ENCODE measurements at places on chromosomes 2 and 18. TPM values are rescaled to one million over a fixed set of nuclear protein-coding genes. Genes with fewer than 3 reads are reported as not detected.
A peak's percentile ranks its signal among the peaks of the same experiment; 100 is the strongest.

The TMEM163 gene
- 0.12 TPM for total RNA-seq

The PCARE gene
- not detected for total RNA-seq

The MRO gene
- total RNA-seq = 0.55 TPM

The DSC3 gene
- 11.1 TPM for total RNA-seq

The MAP2 gene
- total RNA-seq = 2.1 TPM

The CPO gene
- total RNA-seq = not detected

The TMEM17 gene
- total RNA-seq = 2.9 TPM

The PIEZO2 gene
- not detected for total RNA-seq

The MC5R gene
- not detected for total RNA-seq

The B4GALT6 gene
- 1.4 TPM for total RNA-seq

The GAL3ST2 gene
- not detected for total RNA-seq

The AQP12A gene
- total RNA-seq = not detected

The CCDC74B gene
- total RNA-seq = 8.6 TPM

The FTCDNL1 gene
- total RNA-seq = 0.52 TPM

The GPR45 gene
- total RNA-seq = not detected

The BOK gene
- 39.3 TPM for total RNA-seq

DNA sequence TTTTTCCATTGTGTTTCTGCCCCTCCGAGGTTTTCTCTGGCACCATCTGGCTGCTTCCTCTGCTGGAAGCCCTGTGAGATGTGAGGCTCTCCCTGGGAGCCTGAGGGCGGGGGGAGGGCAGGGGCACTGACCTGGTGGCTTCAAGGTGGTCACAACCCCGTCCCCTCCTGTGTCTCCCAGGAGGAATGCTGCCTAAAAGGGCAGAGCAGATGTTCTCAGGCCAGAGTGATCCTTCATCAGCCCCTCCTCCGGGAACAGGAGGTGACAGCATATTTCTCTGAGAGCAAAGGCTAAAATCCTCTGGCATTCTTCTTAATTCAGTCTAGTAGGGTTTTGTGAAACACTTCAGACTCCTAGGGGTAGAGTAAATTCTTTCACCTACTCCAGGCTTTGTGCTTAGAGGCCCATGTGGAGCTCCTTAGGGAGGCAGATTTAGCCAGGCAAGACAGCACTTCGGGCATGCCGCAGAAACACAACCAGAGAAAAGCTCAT lies 18.3 kb upstream of the GREB1 start:
- DNase-seq = no peak

DNA sequence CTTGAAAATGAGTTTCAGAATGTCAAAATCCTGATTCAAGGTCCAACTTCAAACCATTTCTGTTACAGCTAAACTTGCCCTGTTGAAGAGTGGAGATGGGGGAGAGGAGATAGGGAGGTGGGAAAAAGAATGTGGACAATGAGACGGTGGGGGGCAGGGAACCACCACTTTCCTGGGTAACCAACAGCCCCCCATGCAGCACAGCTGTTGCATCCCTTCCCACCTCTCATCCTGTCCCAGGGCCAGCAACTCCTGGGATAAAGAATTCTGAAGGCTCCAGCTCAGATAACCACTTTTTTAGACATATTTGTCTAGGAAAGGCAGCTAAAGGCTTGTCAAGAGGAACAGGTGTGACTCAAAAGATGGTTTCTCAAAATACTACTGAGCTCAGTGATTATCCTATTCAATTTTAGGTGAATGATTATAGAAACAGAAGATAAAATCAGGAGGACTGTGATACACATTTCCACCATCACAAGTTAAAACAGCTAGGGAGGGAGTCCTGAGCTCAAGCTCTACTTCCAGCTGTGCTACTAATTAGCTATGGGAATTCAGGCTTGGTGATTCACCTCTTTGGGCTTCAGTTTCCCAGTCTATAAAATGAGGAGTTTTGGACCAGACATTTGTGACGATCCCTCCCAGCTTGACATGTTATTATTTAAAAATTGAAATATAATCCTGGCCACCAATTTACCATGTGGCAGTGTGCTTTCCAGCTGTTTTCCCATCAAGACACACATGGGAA lies 36.3 kb downstream of the HDHD2 start:
- no peak for DNase-seq

- DNase-seq = no peak
These were observed 93.6 kb downstream of the BABAM2 start for GRCh38 chr2:27984153-27984552.

GRCh38 chr18:37588289-37588688 lies 22.7 kb upstream of the CELF4 start:
- no peak for DNase-seq

GRCh38 chr2:180952082-180952481 lies 28.3 kb upstream of the UBE2E3 start:
- no peak for DNase-seq

- no peak for DNase-seq
These were observed 232.7 kb downstream of the PRKCE start for GRCh38 chr2:45884126-45884525.

GRCh38 chr2:36530178-36530982 lies 67.6 kb downstream of the FEZ2 start:
- no peak for DNase-seq

DNA sequence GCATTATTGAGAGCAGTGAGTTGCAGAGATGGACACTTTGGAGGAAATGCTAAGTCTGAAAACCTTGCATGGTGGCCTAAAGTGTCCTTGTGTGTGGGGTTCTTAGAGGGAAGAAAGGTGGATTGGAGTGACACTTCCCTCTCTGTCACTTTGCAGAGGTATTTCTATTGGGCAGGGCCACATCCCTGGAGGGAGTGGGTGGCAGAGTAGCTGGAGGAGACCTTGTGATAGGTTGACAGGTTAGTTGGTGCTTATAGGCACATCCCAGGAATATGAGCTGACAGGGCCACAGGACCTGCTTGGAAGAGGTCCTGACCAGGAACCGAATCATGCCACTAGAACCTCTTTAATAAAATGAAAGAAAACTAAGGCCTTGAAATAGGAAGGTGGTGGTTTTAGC lies 972 bp upstream of the IGFBP5 start:
- no peak for DNase-seq

GRCh38 chr2:56473524-56473923 lies 289.7 kb downstream of the CCDC85A start:
- no peak for DNase-seq

DNA sequence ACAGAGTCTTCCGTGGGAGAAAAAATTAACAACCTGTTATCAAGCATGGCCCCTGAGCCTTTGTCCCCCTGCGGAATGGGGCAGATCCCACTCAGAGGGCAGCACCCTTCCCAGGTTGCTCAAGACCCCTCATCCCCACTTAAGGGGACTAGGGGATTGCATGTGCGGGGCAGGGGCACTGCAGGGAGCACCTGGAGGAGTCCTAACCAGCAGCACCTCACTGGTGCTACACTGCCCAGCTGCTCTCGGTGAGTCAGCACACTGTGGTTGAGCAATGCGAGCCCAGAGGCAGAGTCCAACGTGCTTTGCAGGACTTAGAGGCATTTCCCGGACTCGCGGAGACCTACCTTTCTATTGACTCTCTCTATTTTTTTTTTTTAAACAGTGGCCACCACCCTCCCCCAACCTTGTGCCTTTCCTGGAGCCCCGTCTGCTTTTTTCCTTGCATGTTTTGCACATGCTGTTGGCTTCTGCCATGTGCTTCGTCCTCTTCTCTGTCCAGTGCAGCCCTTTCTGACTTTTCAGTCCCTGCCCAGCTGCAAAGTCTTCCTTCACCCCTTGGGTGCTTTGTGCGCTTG lies 74.0 kb downstream of the IL1R2 start:
- peak; percentile 63 for DNase-seq

GRCh38 chr2:70935468-70936164 lies at the start of gene ATP6V1B1:
Gene ATP6V1B1 (plus strand): TSS chr2:70935900. CDS start chr2:70935955, 55 bp downstream.
- no peak for DNase-seq

DNA sequence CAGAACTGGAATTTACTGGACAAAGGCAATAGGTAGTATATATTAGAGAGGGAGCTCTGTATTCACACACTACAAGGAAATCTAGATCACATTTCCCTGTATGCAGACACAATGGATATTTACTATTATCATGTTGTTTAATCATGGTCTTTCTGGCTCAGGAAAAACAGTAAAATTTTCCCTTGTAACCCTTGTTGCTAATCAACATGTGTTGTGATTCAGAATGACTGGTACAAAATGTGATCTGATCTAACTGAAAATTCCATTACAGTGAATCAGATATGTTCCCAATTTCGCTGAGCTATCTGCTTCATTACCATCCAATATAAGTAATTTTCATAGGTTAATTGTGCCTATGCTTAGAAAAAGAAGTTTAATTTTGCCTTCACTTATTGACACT lies 1109.7 kb downstream of the LRP1B start:
- peak; percentile 92 for DNase-seq

DNA sequence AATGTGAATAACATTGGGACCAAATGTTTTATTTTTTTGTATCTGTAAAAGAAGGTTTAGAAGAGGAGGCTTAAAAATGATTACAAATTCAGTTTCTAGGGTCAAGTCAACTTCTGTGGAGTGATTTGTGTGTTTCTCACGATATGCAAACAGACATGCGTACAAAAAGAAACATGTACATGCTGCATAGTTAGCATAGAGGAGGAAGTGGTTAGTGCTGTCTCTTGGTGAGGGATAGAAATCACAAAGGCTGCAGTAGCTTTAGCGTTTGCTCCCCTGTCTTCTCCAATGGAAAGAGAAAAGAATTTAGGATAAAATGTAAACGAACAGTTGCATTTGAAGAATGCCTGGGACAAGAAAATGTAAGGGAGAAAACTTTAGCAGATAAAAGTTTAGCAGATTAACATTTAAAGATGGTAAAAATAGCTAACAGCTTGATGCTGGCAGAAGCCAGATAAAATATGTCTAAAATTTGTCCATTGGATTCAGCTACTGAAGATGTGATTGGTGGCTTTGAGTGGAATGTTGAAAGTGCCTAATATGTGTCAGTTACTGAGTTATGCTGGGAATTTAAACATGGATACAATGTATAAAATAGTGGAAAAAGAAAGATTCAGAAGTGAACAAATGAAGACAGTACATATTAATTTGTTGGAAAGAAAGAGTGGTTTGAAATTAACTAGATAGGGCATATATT lies 44.9 kb downstream of the MALT1 start:
- no peak for DNase-seq

- DNase-seq = no peak
These were observed 14.8 kb downstream of the ASB1 start for GRCh38 chr2:238441262-238442114.

GRCh38 chr2:118417406-118418120 lies 329.3 kb downstream of the INSIG2 start:
- peak; percentile 28 for DNase-seq

- DNase-seq = no peak
These were observed 183.0 kb downstream of the NYAP2 start for GRCh38 chr2:225582355-225583116.

DNA sequence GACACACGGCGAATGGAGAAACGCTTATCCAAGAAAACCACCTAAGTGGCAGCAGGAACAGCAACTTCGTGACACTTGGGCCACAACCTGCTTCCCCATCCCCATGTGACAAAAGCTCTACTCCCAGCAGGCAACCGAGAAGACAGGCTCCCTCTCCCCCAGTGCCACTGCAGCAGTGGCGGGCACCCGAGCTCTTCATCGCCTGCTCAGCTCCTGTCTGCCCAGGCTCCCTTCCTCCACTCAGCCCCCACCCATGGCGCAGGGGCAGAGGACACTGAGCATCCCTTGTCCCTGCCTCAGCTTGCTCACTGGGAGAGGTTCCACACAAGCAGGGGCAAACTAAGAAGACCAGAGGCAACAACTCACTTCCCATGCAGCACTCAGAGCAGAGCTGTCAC lies 22.9 kb downstream of the SLC66A2 start:
- no peak for DNase-seq

- peak; percentile 66 for DNase-seq
These were observed 44.9 kb downstream of the SOCS6 start for GRCh38 chr18:70333757-70334156.

- DNase-seq = no peak
These were observed 92.9 kb upstream of the SLC14A2 start for GRCh38 chr18:45522371-45522770.

GRCh38 chr2:215848698-215849097 lies 164.7 kb downstream of the MREG start:
- DNase-seq = no peak

DNA sequence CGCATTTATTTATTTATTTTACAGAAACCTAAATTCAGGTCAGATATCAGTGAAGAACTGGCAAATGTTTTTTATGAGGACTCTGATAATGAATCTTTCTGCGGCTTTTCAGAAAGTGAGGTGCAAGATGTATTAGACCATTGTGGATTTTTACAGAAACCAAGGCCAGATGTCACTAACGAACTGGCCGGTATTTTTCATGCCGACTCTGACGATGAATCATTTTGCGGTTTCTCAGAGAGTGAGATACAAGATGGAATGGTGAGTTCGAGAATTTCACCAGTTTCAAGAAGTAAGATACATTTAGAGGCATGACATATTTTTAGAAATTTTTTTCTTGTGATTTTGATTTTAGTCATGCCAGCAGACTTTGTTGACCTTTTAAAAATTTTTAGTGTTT lies 4.6 kb downstream of the CDCA7 start:
- no peak for DNase-seq

DNA sequence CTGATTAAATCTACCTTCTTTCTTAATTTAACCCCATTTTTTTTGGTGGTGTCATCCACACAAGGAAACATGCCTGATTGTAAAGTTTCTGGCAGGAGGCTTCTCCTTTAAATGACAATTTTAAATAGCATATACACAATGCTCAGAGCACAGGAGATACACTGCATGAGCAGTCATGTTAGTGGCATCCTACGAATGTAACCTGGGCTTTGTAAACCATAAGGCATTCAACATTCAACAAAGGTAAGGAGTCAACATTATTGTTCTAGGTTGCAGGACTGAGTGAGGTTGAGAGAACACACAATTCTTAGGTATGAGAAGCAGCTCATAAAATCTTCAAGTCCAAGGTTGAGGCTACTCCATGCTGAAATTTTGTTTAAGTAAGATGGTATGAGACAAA lies 266.6 kb upstream of the SIX2 start:
- peak; percentile 88 for DNase-seq

DNA sequence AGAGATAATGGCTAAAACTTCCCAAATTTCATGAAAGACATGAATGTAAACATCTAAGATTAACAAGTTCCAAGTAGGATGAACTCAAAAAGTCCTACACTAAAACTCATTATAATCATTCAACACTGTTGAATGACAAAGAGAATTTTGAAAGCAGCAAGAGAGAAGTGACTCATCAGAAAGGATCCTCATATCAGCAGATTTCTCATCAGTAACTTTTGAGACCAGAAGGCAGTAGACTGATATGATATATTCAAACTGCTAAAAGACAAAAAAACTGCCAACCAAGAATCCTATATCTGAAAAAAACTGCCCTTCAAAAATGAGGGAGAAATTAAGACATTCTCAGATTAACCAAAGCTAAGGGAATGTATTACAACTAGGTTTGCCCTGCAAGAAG lies 130.6 kb upstream of the OTX1 start:
- no peak for DNase-seq

- no peak for DNase-seq
These were observed 39.8 kb downstream of the CD302 start for GRCh38 chr2:159758239-159758638.

DNA sequence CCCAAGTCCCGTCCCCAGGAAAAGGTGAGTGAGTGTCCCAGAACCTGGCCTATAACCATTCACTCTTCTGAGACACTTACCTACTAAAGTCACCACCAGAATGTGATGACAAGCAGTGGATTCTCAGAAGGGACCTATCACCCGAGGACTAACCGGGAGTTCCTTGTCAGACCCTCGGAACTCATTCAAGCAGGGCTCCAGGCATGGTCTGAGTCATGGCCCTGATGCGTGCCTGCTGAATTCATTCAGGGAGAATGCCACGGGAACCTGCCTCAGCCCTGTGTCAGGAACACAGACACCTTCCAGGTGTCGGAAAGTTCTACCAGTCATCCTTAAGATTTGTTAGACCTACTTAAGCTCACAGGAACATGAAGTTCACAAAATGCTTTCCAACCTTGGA lies 29.8 kb downstream of the ALPK2 start:
- peak; percentile 31 for DNase-seq
